ENCODE measurements at places on chromosomes 2 and 18.

- no peak for DNase-seq
Measured at GRCh38 chr2:233519787-233520611, 46.6 kb downstream of the USP40 start.

GRCh38 chr2:1170711-1171110, 220.1 kb downstream of the SNTG2 start:
- no peak for DNase-seq

GRCh38 chr2:118055512-118056164, 32.6 kb upstream of the INSIG2 start:
- DNase-seq = no peak

- DNase-seq = no peak
Measured at GRCh38 chr2:99255491-99256318, at the start of gene LYG2. Gene LYG2 (minus strand): TSS chr2:99255666. CDS start chr2:99254260, 1,406 bp downstream.

DNA sequence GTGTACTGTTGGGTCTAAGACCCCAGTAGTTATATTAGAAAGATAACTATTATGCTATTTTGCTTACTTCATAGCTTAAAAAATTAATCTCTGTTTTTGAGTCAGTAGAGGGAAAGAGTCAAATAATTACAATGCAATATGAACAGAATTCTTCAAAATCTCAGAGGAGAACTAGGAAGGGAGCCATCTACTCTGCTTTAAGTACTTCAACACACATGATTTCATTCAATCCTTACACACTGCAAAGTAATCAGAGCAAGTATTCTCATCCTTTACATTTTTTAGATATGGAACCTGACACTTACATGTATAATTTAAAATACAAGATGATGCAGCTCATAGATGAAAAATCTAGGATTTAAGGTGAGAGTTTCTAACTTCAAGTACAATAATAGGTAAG, 27.7 kb downstream of the COL5A2 start:
- DNase-seq = no peak
